ENCODE measurements at places on chromosomes 5 and 9. TPM values are rescaled to one million over a fixed set of nuclear protein-coding genes. Genes with fewer than 3 reads are reported as not detected.

The ANGPTL2 gene
- 55.5 TPM for total RNA-seq

The PCDHA9 gene
- 18.9 TPM for total RNA-seq

The PCDHAC1 gene
- 25.2 TPM for total RNA-seq

The KYAT1 gene
- 19.5 TPM for total RNA-seq

DNA sequence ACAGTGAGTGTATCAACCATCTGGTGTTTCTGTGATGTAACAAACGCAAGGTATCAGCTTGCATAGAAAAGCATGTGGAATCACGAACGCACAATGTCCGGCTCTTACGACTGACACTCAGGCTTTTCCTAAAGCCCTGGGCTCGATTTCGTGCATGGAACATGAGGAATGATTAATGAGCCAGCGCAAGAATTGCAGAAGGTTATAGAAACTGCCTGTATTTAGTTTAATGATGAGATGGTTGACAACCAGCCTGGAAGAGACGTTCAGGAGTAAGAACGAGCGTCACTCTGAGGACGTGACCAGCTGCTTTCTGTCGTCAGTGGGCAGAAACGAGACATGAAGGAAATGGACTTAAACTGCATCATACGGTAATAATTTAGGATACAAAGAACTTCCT, 497.6 kb downstream of the IRX1 start:
- H3K36me3 ChIP-seq: no peaks in the 10 kb centered on the region
- H3K27me3 ChIP-seq: no peaks in the 10 kb centered on the region
- H3K27ac ChIP-seq: no peak overlapping the region
- no peak overlapping the region for H3K4me3 ChIP-seq

DNA sequence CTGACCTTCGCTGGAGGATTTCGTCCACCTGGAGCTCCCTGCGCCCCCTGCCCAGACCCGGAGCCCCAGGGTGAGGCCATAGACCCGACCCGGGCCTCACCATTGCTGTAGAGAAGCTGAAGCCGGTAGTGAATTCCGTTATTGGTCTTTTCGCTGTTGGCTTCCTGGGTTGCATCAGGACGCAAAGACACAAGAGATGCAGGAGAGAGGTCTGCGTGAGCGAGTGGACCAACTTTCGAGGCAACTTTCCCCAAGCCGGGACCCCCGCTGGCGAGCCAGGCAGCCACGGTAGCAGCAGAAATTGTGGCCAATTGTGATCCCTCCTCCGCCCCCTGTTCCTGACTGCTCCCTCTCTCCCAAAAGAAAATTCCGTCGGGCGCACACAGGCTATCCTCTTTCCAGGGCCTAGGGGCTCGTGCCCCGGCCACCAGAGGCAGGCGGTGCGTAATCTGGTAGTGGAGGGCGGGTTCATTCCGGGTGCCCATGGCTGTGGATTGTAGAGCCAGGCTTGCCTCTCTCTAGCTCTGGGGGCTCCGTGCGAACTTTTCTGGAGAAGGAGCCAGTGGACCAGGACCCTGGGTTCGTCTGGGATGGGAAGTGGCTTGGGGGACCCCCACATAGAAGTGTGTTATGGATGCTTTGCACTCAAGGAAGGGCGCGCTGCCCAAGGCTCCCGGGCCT, 3.3 kb downstream of the EBF1 start:
- peaks cover 24% of the 10 kb centered on the region for H3K4me1 ChIP-seq
- peaks cover 16% of the 10 kb centered on the region for H3K36me3 ChIP-seq
- H3K27ac ChIP-seq: peak overlapping the region; percentile 100
- H3K27me3 ChIP-seq: peaks cover 46% of the 10 kb centered on the region
- H3K4me3 ChIP-seq: peak overlapping the region; percentile 98
- DNase-seq: peak; percentile 39

DNA sequence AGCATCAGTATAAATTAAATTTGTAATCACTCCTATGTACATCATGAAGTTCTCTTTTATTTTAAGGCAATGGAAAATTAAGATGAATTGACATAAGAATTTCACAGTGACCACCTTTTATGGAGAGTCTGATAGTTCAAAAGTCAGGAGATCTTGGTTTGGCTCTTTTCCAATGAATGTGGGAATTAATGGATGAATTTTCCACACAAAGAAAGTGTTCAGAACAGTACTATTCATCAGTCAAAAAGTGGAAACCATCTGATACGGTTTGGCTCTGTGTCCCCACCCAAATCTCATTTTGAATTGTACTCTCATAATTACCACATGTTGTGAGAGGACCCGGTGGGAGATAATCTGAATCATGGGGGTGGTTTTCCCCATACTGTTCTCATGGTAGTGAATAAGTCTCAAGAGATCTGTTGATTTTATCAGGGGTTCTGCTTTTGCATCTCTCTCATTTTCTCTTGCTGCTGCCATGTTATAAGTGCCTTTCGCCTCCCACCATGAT, 24.5 kb downstream of the CCDC125 start:
- H3K36me3 ChIP-seq: peaks cover 17% of the 10 kb centered on the region
- DNase-seq: no peak
- H3K27me3 ChIP-seq: peaks cover 10% of the 10 kb centered on the region

- no peak overlapping the region for H3K27ac ChIP-seq
- H3K36me3 ChIP-seq: no peaks in the 10 kb centered on the region
- no peak overlapping the region for H3K4me3 ChIP-seq
- no peaks in the 10 kb centered on the region for H3K27me3 ChIP-seq
- DNase-seq: no peak
Observed at GRCh38 chr5:61916621-61917620, 389.1 kb upstream of the KIF2A start.

DNA sequence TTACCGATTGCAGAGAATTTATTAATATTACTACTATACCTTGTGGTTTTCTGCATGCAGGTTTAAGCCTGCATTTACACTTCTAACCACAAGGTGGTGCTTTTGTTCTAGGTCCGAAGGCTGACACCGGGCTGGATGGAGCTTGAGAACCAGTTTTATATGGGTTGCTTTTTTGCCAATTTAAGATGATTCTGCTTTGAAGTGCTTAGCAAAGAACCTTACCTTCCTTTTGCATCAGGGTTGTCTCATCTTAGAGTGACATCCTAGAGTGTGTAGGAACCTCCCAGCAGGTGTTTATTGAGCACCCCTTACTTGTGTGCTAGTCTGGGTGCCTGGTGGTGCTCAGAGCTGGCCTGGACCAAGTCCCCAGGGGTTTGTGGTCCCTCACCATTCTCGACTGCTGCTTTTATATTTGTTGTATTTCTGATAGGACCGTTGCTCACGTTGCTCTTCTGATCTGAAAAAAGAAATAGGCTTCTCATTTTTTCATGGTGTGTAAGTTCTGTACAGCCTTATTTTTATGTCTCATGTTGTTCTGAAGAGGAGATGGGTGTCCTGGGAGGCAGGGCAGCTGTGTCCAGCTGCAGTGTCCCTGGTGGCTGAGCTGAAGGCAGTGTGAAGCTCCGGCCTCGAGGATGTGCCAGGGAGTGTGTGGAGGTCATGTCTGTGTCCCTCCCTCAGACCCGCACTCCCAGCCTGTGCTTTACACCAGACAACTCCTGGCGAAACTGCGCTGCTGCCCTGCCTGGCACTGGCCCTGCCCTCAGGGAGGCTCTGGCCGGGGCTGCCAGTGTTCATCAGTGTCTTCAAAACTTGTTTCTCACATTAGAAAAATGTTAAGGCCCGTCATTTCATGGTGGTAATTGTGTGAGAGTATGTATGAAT, 54.3 kb downstream of the EHMT1 start:
- H3K36me3 ChIP-seq: peaks cover 6% of the 10 kb centered on the region
- H3K27ac ChIP-seq: no peak overlapping the region
- no peak for DNase-seq
- peak overlapping the region; percentile 43 for H3K4me3 ChIP-seq

- H3K27me3 ChIP-seq: peaks cover 6% of the 10 kb centered on the region
- peaks cover 2% of the 10 kb centered on the region for H3K4me1 ChIP-seq
- no peak overlapping the region for H3K27ac ChIP-seq
Observed at GRCh38 chr5:149381261-149381985, 2.3 kb upstream of the IL17B start.

- peaks cover under 1% of the 10 kb centered on the region for H3K4me1 ChIP-seq
- peak; percentile 8 for DNase-seq
- H3K4me3 ChIP-seq: no peak overlapping the region
- H3K27ac ChIP-seq: no peak overlapping the region
Observed at GRCh38 chr5:1173485-1174070, 27.8 kb upstream of the SLC6A19 start.

DNA sequence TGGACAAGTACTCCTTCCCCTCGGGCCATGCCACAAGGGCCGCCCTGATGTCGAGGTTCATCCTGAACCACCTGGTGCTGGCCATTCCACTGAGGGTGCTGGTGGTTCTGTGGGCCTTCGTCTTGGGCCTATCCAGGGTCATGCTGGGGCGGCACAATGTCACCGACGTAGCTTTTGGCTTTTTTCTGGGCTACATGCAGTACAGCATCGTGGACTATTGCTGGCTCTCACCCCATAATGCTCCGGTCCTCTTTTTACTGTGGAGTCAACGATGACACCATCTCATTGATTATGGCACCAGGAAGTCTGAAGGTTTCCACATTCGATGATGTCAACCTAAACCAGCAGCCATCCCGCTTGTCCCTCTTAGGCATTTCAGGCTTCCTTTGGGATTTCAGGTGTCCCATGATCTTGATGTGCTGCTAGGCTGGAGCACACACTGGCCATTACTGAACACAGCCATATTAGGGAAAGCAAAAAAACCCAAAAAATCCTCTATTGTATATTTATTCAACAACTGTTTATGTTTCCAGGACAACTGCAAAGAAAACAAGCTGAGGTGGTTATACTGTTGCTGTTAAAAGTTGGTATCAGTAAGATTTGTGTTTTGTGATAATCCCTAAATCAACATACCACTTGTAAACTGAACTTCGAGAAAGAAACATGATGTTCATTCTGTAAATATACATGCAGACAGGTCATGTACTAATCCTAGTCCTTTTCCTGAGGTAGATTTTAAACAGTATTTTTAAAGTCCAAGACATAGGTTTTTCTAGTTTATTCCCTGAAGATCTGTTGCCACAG, 1.1 kb downstream of the PLPP6 start:
- peaks cover 4% of the 10 kb centered on the region for H3K27me3 ChIP-seq
- no peaks in the 10 kb centered on the region for H3K36me3 ChIP-seq
- peak overlapping the region; percentile 84 for H3K4me3 ChIP-seq
- peak overlapping the region; percentile 57 for H3K27ac ChIP-seq

- peaks cover 2% of the 10 kb centered on the region for H3K4me1 ChIP-seq
- no peaks in the 10 kb centered on the region for H3K36me3 ChIP-seq
- peaks cover 4% of the 10 kb centered on the region for H3K27me3 ChIP-seq
- no peak for DNase-seq
- no peak overlapping the region for H3K4me3 ChIP-seq
Observed at GRCh38 chr9:129698254-129698757, 32.9 kb downstream of the PRRX2 start.

DNA sequence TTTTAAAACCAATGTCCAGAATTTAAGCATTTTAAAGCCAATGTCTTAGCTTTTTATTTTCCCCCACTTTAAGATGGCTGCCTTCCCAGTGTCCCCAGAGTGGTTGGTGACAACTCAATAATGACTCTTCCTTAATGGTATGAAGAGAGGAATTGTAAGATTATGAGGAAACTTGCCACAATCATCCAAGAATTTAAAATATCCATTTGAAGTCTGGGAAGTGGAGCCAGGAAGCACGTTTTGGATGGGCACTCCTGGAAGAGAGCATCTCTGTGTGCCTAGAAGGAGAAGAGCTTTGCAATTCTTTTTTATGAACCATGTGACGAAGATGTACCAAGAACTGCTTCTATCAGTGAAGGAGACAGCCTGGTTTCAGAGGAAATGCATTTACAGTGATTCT, 11.3 kb upstream of the IGFBPL1 start:
- no peak overlapping the region for H3K4me3 ChIP-seq
- H3K4me1 ChIP-seq: peaks cover 7% of the 10 kb centered on the region
- no peak for DNase-seq
- H3K27me3 ChIP-seq: no peaks in the 10 kb centered on the region
- no peak overlapping the region for H3K27ac ChIP-seq

DNA sequence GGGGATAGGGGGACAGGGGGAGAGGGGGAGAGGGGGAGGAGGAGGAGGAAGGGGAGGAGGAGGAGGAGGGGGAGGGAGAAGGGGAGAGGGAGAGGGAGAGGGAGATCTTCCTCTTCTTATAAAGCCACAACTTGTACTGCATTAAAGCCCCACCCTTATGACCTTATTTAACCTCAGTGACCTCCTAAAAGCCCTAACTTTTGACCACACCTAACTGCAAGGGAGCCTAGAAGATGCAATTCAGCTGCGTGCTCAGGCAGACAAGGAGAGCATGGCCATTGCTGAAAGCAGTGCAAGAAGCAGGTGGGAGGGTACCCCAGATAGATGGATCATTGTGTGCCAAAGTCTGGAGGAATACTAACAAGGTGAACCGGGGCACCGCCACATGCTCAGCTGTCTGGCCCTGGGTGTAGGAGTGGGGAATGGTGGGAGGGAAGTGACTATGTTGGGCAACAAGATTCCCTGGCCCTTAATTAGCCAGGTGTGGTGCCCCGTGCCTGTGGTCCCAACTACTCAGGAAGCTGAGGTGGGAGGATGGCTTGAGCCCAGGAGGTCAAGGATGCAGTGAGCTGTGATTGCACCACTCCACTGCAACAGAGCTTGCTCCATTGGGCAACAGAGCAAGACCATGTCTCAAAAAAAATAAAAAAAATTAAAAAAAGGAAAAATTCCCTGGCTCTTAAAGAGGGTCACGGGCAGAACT, 125.4 kb upstream of the BOD1 start:
- H3K36me3 ChIP-seq: no peaks in the 10 kb centered on the region
- H3K27me3 ChIP-seq: peaks cover 4% of the 10 kb centered on the region
- H3K4me3 ChIP-seq: no peak overlapping the region
- H3K27ac ChIP-seq: no peak overlapping the region
